Hippocampal formation (tissue), 2 donors: ENCODE measurements at places on chromosomes 2 and 18.

- DNase-seq: no peak
These were observed 66.1 kb upstream of the NPAS2 start for GRCh38 chr2:100753881-100754280.

DNA sequence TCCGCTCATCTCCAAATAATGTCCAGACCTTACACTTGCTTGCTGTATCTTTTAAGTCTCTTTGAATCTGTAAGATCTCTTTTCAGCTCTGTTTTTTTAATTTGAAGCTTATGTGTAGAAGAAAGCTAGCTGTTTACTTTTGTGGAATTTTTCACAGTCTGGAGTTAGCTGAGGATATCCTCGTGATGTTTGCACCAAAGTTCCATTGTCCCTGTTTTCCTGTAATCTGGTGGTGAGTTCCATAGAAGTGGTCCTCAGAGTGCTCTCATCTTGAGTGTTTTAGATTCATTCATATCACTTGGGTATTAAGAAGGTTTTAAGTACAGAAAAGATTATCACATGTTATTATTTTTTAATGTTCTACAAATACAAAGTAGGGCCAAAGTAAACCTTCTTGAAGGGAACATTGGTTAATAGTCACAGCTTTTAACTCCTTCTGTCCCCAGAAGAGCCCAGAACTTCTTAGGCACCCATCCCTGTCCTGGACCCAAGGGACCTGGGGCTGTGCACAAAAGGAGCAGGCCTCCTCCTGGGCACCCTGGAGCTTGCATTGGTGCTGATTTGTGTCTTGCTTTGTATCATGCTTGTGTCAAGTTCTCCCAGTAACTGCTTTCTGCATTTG is 15.0 kb downstream of the MLPH start:
- DNase-seq: no peak

DNA sequence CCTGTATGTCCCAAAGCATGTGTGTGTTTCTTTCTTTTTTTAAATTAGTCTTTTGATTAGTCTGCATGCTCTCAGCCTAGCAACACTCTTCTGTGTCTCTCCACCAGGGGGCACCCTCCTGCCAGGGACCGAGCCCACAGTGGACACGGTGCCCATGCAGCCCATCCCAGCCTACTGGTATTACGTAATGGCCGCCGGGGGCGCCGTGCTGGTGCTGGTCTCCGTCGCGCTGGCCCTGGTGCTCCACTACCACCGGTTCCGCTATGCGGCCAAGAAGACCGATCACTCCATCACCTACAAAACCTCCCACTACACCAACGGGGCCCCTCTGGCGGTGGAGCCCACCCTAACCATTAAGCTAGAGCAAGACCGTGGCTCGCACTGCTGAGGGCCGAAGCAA is 93.8 kb downstream of the NRP2 start:
- DNase-seq: no peak

DNA sequence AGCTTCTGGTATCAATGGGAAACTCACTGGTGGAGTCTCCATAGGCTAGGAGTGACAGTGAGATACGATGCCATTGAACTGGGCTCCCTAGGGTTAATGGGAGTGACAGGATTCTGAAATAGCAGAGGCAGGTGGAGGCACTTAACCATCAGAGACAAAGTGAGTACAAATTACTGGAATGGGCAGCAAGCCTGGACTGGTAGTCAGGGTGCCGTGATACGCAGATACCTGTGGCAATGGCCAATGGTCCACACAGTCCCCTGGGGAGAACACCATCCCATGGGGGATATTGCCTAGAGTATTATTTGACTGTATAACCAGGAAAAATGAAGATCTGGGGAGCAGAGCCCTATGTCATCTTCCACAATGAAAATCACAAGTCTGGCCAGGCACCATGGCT is 17.3 kb downstream of the CHCHD5 start:
- DNase-seq: no peak

DNA sequence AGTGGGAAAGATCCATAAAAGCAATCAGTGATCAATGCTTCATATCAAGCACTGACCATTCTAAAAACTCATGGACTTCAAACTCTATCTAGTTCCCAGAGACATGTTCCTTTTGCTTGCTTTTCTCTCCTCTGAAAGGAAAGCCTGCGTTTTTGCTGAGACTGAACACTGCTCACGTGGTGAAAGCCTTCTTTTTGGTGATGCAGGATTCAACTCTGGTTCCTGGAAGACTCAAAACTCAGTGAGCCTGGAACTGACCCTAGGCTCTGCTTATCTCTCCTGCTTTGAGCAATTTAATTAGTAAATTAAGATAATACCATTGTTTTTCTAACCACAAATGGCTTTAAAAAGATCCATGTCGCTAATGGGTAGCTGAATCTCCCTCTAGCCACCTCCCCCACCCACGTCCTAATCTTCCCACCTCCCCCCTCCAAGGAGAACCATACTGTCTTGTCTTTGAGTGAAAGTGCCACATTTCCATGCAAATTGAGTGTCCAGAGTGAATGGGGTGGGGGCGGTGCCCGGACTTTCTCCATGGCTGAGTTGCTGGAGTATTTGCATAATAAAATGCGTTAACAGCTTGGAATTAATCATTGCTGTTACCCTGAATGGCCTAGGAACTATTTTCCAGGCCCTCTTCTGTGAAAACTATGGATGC is 130.5 kb downstream of the BCL11A start:
- no peak for DNase-seq
